Tibial artery (tissue), 4 donors: ENCODE measurements at places on chromosomes 7 and 10.

DNA sequence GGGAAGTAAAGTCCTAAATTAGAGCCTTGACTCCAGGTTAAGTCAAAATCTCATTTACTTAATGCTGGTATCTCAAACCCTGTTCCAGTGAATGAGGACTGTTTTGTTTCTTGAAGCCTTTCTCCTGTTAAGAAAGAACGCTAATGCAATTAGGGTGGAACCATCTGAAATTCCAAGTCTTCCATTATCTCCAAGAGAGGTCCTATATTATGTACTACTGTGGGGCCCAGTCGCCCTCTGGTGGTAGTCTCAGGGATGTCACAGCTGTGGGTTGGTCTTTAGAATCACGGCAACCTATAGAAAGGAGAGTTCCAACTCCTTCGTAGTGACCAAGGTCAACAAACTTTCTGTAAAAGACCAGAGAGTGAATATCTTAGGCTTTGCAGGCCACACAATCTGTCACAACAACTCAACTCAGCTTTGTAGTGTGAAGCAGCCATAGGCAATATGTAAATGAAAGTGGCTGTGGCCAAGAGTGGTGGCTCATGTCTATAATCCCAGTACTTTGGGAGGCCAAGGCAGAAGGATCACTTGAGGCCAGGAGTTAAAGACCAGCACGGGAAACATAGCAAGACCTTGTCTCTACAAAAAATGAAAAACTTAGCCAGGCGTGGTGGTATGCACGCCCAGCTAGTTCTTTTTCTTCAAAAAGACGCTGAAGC, 9.3 kb downstream of the RPP38 start:
- peak; percentile 75 for DNase-seq

DNA sequence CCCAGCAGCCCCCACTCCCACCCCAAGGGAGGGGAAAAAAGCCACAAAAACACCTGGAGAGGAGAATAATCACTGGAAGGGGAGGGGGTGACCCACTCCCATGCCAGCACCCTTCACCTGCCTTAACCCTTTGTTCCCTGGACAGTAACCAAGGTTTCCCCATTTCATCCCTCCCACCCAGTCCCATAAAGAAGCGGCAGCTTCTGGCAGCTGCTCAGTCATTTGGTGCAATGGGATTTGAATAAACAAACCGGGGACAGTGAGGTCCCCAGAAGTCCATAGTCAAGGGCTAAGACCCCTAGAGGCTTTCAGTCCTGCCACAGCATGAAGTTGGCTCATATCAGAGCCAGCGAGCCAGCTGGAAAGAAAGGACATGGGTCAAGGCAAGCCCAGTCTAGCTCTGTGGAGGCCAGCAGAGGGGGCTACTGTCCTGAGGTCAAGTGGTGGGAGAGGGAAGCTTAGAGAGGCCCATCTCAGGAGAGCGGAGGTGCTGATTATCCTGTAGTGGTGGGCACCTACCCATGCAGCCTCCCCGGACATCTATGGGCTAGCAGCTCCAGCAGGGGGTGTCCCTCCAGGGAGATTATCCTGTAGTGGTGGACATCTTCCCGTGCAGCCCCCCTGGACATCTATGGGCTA, 58.9 kb upstream of the LBX1 start:
- DNase-seq: no peak

DNA sequence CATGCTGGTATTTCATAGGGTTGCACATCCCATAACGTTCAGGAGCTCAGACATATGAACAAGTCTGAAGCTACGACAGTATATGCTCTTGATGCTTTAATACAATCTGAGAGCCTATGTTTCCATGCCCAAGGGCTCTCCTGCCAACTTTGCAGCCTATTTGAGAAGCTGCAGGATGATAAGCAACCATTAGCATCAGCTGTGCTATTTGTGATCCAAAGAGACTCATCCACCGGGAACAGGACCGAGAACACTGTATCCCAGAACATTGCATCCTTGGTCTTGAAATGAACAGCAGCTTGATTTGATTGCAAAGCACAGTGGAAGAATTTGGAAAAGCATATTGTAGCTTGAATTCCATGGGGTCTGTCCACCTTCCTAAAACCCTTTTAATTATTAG, 156.2 kb upstream of the PTER start:
- no peak for DNase-seq

- no peak for DNase-seq
Measured at GRCh38 chr7:7177044-7177517, 5.3 kb upstream of the C1GALT1 start.

DNA sequence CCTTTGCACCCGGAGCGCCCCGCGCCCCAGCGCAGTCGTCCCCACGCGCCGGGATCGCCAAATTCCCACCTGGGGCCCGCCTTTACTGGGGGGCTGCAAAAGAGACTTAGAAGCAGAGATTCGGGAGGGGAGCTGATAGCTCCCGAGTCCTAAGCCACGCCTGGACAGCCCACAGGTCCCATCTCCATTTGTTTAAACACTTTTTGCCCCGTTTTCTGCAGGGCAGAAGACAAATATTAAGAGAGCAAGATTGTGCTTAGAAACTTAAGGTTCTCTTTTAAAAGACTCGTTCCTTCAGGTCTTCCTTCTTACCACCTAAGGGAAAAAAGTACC, 299.1 kb upstream of the NFE2L3 start:
- DNase-seq: no peak

GRCh38 chr10:53079283-53079682, 306.7 kb upstream of the MBL2 start:
- DNase-seq: no peak
